ENCODE measurements at places on chromosomes 7 and 10.

DNA sequence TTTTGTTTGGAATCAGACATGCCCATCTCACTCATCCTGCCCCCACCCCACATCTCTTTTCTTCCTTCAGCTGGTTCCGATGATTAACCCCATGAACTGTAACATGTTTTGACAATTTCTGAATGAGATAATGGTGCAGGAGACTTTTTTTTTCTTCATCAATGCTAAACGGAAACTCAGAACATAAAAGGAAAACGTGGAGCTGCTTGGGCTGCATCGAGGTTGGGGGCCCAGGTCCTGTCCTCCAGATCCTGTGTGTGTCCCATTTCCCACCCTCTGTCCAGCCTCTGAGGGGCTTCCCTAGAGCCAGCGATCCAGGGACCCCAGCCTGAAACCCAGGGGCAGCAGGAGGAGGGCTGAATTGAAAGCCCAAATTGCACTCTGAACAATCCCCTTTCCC lies 263.8 kb upstream of the GRB10 start:
- DNase-seq = no peak

DNA sequence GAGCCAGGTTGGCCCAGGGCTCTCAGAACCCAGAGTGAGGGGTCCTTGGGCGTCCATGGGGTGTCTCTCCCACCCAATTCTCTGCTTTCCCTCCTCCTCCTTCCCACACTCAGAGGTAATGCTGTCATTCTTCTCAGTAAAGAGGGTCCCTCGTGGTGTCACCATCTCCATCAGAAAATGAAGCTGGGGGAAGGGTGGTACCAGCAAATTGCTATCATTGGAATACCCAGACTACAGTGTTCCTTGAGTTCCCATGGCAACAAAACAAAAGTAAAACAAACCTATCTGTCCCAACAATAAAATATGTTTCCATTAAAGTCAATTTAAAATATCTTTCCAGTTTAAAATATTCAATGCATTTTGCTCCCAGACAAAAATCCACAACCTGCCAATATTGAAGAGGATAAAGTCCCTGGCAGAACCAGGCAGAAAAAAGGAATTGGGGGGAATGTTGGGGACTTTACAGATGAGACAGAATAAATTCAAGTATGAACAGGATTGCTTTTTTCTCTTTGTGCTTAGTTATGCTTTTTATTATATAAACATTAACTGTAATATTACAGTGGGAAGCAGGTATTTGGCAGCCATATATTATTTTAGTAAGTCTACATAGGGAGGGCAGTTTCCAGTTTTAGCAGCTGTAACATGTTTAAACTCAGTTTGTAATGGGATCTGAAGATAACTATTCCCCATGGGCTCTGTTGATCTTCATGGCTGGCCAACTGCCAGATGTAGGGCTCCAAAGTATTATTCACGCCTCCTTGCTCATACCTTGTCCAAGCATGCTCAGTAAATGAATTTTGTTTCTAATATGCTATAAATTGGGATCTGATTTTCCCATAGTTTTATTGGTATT lies 182.1 kb downstream of the ARID5B start:
- peak; percentile 53 for DNase-seq

- DNase-seq = no peak
Measured at GRCh38 chr10:72323771-72324191, 30.9 kb downstream of the DNAJB12 start.

DNA sequence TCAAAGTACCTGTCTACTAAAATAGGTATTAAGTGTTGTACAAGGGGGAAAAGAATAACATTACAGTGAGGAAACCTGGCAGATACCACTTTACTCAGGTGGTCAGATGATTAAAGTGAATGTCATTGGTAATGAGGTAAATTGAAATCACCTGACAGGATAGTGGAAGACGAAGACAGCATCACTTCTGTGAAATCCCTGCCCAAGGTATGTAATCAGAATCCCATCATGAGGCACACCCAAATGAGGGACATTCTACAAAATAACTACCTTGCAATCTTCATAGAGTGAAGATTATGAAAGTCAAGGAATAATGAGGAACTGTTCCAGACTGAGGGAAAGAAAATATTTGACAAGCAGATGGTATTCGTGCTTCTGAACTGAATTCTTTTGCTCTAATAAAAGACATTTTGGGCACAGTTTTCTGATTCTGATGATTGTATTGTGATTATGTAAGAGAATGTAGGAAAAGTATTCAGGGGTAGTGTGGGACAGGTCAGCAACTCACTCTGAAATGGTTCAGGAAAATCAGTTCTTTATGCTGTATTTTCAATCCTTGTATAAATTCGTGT lies 33.3 kb upstream of the ARMS2 start:
- no peak for DNase-seq

GRCh38 chr7:98178762-98179490 lies 32.3 kb upstream of the BHLHA15 start:
- DNase-seq = no peak

DNA sequence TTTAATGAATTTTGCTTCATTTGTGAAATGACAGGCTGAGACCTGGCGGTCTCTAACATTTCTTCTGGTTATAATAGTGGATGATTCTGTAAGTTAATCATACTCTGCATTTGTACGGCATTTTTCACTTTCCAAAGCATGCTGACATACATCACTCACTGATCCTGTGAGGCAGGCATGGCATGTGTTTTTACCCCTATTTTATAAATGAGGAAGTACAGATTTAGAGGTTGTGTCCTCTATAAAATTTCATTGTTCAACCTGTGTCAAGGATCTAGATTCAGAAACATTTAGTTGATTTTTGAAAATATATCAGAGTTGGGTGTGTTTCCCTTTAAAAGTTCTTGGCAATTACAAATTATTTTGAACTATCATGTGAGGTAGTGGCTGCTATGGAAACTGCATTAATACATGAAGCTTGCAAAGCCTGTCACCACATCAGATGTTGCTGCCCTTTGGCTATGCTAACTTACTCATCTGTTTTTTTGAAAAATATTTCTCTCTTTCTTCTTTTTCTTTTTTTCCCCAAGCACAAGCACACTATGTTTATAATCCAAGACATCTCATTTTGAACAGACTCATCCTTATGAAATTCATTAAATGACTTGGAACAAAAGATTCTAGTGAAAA lies 172.7 kb downstream of the GNAI1 start:
- no peak for DNase-seq

DNA sequence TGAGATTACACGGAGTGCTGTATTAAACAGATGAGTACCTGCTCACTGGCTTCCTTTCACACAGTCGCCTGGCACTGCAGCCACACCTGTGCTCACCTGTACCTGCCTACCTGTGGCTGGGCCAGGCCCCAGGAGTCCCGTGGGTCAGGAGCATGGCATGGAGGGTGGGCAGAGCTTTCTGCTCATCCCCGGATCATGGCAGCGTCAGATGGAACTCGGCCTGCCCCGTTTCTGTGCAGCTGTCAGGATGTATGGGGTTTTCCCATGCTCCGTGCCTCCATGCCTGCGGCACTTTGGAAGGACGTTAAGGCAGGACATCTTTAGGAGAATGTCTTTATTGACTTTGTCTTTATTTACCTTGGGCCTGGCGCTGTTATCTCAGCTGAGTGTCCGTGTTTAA lies 112.2 kb downstream of the MGMT start:
- DNase-seq = no peak

All from NCI-H1105 (cell line).